ENCODE measurements at places on chromosomes 4 and X.
A peak's percentile ranks its signal among the peaks of the same experiment; 100 is the strongest.

- DNase-seq, result no peak
These were observed 38.0 kb upstream of the SPON2 start for GRCh38 chr4:1210241-1210841.

DNA sequence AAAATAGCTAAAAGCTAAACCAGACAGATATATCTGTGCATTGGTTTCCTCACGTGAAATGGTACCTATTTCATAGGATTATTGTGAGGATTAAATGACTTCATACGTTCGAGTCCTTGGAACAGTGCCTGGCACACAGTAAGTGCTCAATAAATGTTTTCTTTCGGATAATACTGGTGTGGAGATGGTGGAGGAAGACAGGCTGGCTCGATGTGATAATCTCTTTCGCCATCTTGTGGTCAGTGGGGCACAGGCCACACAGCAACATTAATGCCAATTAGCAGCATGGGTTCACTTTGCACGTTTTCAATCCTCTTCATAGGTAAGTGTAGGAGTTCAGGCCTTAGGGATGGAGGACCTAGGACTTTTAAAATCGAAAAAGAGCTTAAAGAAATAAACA, 9.3 kb downstream of the PAGE4 start:
- no peak for DNase-seq

DNA sequence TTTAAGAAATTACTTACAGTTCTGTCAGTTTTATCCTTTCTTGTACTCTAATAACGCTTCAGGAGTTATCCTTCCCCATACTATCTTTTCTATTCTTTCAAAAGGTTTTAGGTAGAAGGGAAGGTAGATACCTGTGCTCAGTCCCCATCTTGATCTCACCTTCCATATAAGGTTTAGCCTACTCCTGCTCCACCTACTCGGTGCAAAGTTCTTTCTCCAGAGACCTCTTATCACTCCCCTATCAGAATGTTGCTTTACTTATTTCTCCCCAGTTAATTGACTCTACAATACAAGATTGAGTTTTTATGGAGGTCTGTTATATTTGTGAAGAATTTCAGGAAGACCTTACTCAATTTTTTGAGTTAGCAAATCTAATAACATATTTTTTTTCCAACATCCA, 33.9 kb downstream of the SPRY1 start:
- DNase-seq, result no peak

DNA sequence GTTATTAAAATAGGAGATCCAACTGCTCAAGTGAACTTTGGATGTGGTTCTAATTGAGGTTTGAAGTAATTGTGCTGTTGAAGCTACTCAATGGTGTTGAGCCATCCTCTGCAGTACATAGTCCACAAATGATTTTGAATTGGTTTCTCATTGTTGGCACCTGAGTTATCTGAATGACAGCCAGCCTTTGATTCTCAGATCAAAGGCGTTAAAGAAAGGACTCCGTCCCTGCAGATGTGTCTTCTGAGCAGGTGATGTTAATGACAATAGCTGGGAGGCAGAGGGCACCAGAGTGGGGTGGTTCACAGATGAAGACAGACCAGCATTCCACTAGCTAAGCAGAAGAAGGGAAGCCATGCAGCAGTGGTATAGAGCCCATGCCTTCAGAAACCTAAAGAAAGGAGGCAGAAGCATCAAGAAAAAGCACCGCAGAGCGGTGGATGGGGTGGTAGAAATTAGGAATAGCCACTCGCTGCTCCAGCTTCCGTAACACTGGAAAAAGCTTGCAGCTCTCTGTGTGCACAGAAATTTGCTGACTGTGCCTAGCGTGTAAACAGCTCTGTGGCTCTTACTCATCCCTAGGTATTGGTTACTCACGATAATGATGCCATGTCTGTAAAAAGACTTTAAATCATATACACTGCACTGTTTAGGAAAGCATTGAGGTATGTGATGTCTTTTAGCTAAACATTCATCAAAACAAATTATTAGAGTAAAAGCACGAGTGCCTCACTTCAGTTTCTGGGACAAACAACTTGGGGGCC, 79.2 kb upstream of the CLCN4 start:
- peak; percentile 13 for DNase-seq

DNA sequence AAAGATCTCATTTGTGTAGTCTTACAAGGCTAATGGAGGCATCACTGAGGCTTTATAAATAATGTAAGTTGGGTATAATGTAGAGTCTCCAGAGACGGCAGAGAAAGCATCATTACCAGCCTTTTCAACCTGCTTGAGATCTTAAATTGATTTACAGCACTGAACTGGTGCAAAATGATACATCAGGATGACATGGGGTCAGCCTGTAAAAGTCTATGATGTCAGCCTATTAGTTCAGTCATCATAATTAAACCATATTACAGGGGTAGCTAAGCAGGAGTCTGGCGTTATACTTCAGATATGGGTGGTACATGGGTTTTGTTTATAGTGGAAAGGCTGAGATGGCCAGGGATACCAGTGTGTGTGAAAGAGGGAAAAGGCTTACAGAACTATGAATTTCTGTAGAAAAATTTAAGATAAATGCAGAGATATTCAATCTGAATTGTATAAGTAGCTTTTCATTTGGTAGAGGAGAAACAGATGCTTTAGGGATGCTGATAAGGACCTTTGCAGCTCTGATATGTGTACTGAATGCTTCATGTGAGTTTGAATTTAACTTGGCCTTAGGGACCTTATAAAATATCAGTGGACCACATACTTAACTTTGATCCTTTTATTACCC, 2.7 kb downstream of the SMAD1 start:
- DNase-seq, result no peak

DNA sequence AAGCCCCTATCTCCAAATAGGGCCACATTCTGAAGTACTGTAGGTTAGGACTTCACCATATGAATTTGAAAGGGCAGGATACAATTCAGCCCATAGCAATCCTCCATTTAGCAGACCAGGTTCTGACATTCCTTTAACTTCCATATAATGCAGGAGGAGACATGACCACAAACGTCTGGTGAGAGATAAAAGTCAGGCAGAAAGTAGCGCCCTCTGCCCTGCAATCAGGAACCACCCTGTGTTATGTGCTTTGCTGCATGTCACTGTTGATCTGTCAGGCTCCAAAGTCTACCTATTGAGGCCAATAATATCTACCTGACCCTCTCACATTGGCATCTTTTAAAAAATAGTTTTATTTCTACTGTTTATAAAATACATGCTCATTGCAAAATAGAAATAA, 30.2 kb upstream of the SEPSECS start:
- no peak for DNase-seq

- no peak for DNase-seq
These were observed 118.7 kb downstream of the EFHC2 start for GRCh38 chrX:44224760-44225159.

GRCh38 chrX:118823263-118824172, at the start of gene ZCCHC12:
Gene ZCCHC12 (plus strand): TSS chrX:118823824. CDS start chrX:118825245, 1,421 bp downstream.
- DNase-seq, result no peak

GRCh38 chr4:21226637-21227538, 526.6 kb downstream of the PACRGL start:
- DNase-seq, result no peak

DNA sequence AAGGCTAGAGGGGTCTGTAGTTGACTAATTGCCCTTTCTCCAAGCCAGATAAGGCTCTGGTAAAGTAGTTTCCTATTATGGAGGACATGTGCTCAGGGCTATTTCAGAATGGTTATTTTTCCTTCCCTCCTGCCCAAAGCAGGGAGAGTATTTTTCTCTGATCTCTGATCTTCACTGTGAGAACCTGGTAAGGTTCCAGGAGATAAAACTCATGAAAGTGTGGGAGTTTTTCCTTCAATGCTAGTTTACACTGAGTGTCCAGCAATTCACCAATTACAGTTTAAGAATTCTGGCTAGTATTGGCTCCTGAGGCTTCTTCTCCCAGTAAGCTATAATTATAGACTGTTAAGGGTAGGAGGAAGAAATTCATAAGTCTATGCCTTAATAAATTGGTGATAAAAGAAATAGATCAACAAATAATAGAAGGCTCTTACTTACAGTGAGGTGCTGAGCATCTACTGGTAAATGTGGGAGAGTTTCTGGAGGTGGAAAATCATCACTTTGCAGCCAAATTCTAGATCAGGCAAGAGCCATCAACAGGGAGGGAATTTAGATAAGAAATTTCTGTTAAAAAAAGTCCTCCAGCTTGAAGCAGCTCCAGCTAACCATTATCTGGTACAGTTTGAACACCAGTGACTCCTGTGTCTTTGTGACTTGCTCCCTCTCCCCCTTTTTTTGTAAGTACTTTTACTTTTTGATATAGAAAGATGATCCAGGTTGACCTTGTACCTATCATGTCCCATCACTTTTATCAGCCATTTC, 30.9 kb downstream of the CASP6 start:
- no peak for DNase-seq

DNA sequence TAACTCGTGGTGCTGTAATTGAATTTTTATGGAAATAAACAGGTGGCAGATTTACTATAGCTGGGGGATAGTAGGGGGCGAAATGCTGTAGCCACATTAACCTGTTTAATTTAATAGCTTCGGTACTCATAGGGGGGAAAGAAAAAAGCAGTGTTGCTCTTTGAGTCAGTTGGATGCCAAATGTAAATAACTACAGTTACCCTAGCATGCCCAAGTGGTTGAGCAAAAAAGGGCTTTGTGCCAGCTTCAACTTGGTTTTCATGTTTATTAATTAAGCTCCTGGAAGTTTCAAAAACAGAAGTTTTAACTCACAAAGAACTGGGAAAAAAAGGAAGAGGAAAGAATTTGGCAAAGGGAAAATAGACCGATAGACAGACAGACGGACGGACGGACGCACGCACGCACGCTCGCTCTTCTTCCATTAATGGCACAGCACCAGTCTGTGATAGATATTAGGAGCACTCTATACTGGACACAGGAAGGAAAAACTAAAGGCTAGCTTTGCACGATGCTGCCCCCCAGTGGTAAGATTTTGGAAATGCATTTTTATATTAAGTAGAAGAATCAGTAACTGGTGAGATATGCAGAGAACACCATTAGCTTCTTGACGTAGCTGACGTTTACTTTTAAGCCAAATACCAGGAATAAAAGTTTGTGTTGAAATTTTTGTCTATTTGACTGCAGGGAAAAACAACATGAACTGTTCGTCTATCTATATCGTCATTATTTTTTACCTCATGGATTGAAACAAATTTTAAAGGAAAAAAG, 151.8 kb downstream of the SLC7A11 start:
- DNase-seq, result peak; percentile 43

DNA sequence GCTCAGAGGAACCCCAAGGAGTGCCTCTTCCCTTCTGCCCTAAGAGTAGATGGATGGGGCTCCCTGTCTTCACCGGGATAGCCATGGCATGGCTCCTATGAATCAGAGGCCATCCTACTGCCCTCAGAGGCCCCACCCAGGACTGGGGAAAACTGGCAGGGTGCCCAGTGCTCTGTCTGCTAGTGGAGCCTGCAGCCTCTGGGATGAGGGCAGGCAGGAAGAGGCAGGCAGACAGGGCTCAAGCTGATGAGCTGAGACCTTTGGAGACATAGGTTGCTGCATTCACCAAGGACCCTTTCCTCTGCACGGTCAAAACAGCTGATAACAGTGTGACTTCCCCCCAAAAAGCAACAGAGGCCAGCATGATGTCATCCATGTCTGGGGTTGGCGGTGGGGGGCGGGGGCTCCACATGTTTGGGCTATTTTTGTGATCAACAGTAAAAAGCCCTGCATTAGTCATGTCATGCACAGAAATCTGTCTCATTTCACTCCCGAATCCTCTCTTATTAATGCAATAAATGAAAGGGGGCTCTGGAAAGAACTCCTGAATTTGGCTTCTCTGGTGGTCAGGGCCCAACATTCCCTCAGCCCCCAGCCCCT, 207.6 kb upstream of the MAMLD1 start:
- peak; percentile 31 for DNase-seq

DNA sequence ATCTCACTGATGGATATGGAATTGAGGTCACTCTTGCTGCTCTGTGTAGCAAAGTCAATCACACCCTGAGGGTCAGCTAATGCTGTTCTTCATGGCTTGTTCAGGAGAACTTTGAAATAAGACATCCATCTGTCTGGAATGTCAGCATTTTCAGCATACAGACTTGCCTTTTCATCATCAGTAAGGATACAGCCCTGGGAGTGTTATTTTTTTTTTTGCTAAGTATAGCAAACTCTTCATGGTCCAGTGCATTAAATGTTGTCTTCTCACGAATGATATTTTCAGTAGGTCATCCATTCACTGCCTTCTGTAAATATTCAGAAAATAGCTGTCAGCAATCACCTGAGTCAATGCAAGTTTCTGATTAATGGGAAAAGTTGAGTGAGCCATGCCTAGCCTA, 268.8 kb upstream of the SMIM31 start:
- no peak for DNase-seq

GRCh38 chrX:6384371-6384770, 150.5 kb downstream of the VCX3A start:
- no peak for DNase-seq

- no peak for DNase-seq
These were observed 651.2 kb upstream of the GALNT7 start for GRCh38 chr4:172517391-172517790.

- no peak for DNase-seq
These were observed 20.1 kb upstream of the IL3RA start for GRCh38 chrX:1316527-1316926.

DNA sequence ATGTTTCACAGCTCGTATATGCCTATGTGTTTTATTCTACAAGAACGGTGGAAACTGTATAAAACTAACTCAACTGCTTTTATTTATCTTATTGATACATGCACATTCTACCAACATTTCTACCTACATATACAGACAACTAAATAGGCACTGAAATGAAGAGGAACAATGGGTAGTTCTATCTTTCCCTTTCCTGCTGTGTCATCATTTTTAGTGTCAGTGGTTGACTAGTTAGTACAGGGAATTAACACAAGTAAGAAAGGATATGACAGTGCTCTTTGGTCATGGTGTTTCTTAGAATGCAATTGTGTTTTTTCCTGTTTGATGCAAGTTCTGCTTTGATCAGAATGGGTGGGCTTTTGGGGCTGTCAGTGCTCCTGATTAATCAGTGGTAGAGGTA, 293.8 kb upstream of the CTSO start:
- DNase-seq, result no peak

DNA sequence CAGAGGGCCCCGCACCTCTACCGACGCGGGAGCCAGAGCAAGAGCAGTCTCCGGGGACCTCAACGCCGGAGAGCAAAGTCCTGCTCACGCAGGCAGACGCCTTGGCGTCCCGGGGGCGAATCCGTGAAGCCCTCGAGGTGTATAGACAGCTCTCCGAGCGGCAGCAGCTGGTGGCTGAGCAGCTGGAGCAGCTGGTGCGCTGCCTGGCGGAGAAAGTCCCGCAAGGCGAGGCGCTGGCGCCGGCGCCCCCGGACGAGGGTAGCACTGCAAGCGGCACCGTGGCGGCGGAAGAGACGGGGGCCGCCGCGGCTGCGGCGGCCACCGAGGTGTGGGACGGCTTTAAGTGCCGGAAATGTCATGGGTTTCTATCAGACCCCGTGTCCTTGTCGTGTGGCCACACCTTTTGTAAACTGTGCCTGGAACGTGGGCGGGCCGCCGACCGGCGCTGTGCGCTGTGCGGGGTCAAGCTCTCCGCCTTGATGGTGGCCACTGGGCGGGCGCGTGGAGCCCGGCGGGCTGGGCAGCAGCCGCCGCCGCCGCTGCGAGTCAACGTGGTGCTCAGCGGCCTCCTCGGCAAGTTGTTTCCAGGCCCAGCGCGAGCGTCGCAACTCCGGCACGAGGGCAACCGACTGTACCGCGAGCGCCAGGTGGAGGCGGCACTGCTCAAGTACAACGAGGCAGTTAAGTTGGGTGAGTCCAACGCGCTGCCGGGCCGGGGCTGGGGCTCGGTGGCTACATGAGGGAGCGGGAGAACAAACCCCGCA, 672 bp downstream of the LONRF3 start:
- no peak for DNase-seq

- no peak for DNase-seq
These were observed 69.2 kb downstream of the PTCHD1 start for GRCh38 chrX:23403849-23404248.

Data from skeletal muscle cell (primary cell).